ENCODE measurements at places on chromosomes 7 and 10.

DNA sequence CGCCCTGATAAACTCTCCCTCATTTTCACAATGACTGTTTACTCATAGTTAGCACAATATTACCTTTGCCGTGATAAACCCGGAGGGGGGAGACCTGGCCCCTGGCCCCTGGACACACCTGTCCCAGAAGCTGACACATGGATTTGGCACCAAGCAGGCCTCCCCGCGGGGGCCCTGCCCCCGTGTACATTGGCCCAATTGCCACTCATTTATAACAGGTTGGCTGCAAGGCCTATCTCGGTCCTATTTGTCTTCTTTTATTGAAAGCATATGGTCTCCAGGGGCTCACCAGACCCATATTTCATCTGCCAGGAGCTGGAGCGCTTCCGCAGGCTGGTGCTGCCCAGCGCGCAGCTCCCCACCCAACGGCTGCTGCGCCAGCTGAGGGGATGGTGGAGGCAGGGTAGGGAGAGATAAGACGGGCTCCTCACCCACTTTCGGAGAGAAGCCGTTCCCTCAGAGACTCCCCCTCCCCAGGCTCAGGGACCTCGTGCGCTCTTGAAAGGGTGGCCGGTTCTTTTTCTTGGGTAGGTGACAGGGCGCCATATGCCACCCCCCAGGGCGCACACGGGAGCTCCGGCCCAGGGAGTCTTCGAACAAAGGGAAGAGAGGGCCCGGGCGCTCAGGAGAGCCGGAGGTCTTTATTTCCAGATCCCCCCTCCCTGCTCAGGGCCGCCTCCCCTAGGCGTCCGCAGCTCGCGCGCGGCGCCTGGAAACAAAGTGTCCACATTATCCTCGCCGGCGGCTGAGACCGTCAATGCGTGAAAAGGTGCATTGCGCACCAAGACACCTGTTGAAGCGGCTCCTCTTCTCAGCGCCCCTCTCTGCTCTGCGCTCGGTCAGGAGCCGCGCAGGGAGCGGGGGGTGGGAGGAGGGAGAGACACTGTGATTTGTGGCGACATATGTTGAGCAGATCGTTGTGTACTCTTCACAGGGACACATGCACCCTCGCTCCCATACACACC, 4.3 kb upstream of the NEUROG3 start:
- DNase-seq: peak; percentile 51

DNA sequence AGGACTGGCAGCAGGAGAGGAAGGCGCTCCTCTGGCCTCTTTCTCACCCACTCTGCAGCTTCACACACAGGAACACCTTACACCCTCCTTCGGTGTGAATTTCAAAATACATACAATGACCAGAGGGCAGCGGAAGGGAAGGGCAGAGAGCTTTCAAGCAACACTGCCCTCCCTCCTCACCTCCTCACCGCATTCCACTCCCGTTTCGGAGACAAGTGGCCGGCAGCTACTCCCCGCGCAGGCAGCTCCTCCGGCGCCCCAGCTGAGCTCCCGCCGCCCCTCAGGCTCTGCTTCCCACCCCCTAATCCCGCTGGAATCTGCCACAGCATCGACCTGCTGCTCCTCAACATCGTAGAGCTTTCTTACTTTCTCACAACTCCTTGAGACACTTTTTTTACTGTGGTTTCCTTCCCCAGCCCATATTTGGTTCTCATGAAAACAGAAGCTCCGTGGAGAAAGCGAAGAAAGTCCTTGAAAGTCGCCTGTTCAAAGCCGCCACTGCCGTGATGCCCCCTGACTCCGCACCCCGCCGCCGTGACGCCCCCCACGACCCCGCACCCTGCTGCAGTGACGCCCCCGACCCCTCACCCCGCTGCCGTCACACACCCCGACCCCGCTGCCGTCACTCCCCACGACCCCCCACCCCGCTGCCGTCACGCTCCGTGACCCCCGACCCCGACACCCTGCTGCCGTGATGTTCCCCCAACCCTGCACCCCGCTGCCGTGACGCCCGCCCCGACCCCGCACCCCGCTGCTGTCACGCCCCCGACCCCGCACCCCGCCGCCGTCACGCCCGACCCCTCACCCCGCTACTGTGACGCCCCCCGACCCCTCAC, 14.6 kb upstream of the GPER1 start:
- no peak for DNase-seq

DNA sequence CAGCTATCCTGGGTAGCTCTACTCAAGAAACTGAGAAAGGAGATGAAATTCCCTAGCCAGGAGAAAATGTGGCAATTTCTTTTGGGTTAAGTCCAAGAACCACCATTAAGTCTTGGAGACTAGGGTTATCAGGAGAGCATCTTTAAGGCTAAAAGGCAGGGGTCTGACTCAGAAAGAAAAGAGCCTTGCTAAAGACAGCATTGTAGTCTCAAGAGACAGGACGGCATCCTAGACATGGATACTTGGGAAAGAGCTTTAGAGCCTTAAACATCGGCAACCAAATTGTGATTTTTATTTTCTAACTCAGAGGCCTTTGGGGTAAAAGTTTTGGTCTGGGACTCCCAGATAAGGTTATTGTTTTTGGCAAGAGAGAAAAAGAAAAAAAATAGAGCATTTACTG, 83.1 kb downstream of the FAS start:
- DNase-seq: no peak

GRCh38 chr10:75043256-75044131, 68.0 kb upstream of the SAMD8 start:
- no peak for DNase-seq

- no peak for DNase-seq
These were observed 228.0 kb downstream of the TWIST1 start for GRCh38 chr7:18889436-18889835.

GRCh38 chr7:149776289-149776688, 2.9 kb upstream of the ZNF467 start:
- no peak for DNase-seq

DNA sequence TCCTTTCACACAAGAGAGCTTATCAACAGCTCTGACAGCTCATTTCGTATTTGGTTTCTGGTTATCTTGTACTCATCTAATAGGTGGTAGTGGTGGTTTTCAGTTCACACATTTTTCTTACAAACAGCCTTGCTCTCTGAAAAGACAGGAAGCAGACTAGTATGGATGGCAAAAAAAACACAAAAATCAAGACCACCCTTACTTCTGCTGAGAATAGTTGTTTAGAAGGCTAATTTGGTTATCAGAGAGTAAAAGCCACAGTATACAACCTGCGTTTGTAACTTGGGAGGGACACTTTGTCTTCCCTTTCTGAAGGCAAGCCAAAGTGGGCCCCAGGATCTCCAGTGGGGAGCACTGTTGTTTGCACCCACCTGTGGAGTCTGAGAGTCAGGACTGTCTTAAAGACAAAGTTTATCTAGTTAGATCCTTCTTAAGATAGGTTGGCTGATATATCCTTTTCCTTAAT, 68.0 kb downstream of the PIP4K2A start:
- DNase-seq: no peak

GRCh38 chr10:6141296-6142151, 52.7 kb downstream of the RBM17 start:
- no peak for DNase-seq

- no peak for DNase-seq
These were observed 5.7 kb downstream of the BLVRA start for GRCh38 chr7:43764039-43764761.

DNA sequence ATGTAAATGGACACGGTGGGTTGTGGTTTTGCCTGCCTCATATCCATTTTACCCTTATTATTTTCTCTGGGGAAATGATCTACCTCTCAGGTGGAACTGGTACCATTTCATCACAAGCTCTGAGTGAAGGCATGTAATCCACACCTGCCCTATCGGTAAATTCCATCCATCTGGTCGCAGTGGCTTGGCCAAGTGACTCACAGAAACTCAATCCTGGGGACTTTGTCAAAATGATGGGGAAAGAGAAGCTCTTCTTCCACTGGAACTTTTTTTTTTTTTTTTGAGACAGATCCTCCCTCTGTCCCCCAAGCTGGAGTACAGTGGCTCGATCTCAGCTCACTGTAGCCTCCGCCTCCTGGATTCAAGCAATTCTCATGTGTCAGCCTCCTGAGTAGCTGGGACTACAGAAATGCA, 48.2 kb upstream of the ANKRD1 start:
- DNase-seq: no peak

DNA sequence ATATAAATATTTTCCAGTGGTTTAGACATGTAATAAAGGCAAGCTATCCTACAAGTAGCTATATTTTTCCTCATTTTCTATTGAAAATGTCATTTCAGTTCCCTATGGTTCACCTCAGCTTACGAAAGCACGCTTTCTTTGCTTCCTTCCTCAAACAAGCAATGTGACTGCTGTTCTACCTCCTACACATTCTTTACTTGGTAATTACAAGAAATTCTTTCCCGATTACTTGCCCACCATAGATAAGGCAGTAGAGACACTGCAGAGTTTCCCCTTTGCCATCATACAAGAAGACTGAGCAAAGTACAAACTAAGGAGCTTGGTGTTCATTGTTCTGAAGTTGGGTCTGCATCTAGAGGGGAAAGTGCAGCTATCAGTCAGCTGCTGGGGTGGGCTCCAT, 249.4 kb downstream of the CRPPA start:
- DNase-seq: no peak

DNA sequence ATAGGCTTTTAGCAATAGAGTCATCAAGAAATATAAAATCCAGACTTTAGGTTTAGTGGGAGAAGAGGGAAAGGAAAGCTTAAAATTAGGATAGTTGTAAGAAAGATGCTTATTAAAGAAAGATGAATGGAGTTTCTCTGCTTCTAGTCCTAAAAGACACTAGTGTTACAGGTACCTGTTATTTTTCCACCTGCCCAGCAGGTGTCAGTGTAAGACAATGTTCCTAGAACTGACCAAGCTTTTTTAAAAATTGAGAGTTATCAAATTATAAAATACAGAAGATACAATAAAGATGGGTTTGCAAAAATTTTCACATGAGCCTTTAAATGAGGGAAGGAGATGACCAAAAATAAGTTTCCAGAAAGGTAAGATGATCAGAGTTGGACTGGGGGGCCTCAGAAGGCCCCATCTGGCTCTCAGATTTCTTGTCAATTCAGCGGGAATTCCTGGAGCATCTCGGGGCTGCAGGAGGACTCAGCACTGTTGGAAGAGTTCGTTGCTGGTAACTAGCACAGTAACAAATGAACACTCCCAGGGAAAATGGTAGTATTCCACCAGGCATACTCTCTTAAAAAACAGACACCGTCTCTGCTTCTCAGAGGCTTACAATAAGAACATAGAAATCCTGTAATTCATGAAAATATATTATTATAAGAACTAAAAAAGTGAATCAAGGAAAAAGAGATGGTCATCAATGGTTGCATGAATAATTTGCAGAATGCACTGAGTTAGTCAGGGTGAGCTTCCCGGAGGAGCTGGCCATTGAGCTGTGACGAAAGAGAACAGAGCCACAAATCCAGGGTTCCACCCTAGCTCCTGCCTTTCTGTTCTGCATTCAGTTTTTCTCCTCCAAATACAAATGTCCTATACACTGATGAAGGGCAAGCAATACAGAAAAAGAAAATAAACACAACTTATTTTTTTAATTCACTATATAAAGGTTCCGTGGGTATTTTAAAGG, 71.8 kb upstream of the PIK3CG start:
- DNase-seq: peak; percentile 10

DNA sequence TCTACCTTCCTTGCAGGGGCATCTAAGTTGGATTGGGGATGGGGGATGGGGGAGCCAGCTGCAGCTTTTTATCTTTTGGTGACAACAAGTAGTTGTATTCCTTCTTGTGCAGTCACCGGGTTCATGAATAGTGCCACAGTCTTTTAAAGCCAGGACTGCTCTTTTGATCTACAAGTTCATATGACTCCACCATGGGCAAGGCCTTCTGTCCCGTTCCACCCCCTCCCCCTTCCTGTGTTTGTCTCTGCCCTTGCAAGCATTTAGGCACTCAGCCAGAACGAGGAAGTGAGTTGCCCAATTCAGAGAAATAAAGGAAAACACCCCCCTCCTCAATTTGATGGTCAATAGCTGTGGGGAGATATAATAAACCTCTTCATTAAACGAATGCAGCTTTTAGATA, 44.8 kb upstream of the EGR2 start:
- no peak for DNase-seq

GRCh38 chr10:48527756-48528155, 77.1 kb downstream of the ARHGAP22 start:
- DNase-seq: no peak

- no peak for DNase-seq
These were observed 2.4 kb downstream of the PWWP2B start for GRCh38 chr10:132399117-132400035.

DNA sequence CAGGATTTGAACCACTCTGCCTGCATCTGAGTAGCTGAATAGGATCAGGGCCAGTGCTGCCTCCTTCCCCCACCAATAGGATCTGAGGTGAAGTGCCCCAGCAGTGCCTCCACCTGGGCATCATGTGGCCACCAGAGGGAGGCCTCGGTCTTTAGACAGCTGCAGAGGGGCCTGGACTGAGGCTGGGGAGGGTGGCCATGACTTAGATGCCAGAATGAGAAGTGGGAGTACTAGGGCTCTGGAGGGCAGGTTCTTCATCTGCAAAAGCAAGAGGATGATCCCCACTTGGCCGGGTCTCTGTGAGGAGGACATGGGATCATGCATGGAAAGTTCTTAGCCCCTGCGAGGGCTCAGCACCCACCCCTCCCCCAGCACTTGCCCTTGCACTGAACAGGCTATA, 56.9 kb downstream of the NEUROG3 start:
- DNase-seq: peak; percentile 23

- DNase-seq: no peak
These were observed 9.7 kb downstream of the ASB10 start for GRCh38 chr7:151177310-151177709.

DNA sequence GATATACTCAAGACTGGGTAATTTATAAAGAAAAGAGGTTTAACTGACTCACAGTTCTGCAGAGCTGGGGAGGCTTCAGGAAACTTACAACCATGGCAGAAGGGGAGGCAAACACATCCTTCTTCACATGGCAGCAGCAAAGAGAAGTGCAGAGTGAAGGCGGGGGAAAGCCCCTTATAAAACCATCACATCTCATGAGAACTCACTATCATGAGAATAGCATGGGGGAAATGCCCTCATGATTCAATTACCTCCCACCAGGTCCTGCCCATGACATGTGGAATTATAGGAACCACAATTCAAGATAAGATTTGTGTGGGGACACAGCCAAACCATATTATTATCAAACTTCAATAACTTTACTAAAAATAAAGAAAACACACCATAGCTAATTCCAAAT, 30.4 kb upstream of the JAZF1 start:
- DNase-seq: no peak

GRCh38 chr7:5050676-5051075, 5.0 kb downstream of the RBAK start:
- no peak for DNase-seq

DNA sequence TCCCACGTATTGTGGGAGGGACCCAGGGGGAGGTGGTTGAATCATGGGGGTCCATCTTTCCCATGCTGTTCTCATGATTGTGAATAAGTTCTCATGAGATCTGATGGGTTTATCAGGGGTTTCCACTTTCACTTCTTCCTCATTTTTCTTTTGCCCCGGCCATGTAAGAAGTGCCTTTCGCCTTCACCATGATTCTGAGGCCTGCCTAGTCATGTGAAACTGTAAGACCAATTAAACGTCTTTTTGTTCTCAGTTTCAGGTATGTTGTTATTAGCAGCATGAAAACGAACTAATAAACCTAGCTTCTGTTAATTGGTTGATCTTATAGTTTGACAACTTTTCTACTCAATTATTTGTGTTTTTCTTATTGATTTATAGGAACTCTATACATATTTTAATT, 206.3 kb downstream of the NXPH1 start:
- DNase-seq: no peak

Data from NCI-H1694 (cell line).